Stimulated activated CD8-positive, alpha-beta memory T cell treated with anti-CD3 and anti-CD28 coated beads, Interleukin-15, amount 100 ng/mL, for 24 hours (primary cell): ENCODE measurements at places on chromosomes 2 and 18.

- no peak for DNase-seq
These were observed 22.7 kb upstream of the PKDCC start for GRCh38 chr2:42025151-42025582.

GRCh38 chr2:155256803-155257202 lies 558.3 kb downstream of the KCNJ3 start:
- DNase-seq = no peak

- DNase-seq = no peak
These were observed 226.3 kb downstream of the ATAD2B start for GRCh38 chr2:23700627-23701026.

DNA sequence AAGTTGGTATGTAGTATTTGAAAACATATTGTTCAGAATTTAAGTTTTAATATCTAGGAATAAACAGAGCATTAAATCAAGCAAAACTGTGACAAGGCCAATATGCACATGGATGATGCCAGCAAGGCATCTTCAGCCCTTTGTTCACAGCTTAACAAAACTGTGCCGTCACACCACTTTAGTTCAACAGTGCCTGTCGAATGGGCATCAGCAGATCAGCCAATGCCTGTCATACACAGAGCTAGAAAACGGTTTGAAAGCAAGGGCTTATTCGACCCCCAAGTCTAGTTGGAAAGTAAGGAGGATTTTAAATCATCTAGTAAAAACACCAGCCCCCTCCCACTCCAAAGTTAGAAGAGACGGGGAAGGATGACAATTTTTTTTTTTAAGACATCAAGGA lies 16.7 kb downstream of the ZEB2 start:
- no peak for DNase-seq

DNA sequence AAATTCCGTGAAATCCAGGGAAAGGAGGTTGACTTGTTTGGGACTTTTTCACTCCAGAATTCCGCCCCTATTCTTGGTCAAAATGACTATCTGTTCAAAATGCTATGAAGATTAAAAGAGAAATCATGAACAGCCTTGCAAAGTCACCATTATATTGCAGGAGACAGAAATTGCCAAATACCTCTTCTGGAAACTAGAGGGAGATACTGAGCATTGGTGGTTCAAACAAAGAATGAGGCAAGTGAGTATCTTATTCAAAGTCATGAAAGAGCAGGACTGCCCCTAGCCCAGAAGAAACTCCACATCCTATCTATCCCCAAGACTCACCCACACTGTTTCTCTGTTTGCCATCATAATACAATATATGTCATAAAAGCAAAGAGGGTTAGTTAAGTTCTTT lies 862.3 kb upstream of the POU3F3 start:
- no peak for DNase-seq

- no peak for DNase-seq
These were observed 20.6 kb downstream of the TMEM87B start for GRCh38 chr2:112075490-112076260.

DNA sequence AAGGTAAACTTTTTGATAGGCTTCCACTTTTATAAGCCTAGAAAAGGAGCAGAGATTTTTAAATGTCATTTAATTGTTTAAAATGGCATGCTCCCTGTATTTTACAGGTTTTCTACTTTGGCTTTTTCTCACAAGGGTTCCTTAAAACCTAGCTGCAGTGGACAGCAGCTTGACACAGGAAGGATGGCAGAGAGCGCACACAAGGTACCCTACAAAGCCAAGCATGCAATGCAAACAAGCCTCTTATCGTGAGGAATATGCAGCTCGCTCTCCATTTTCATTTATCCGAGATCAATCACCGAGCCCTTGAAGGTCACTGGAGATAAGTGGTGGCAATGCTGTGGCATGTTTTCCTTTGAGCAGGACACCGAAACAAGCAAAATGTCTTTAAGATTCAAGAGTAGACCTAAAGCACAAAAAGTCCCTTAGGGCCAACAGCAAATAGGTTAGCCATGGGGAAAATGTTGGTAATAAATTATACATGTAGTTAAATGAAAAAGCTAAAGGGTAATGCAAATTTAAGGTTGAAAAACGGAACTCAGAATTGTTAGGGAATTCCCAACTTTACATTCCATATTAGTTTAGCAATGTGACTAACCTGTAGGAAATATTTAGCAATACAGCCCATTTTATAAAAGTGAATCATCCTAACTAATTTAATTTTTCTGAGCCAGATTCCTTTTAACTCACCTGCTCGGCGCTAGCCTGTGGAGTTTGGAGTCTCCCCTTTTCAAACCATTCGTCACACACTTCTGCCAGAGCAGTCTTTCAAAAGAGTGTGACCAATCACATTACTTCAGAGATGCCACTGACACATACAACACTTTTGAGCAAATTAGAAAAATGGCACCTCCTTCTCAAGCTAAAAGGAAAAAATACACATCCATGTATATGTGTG lies 337.9 kb upstream of the PKDCC start:
- DNase-seq = no peak

DNA sequence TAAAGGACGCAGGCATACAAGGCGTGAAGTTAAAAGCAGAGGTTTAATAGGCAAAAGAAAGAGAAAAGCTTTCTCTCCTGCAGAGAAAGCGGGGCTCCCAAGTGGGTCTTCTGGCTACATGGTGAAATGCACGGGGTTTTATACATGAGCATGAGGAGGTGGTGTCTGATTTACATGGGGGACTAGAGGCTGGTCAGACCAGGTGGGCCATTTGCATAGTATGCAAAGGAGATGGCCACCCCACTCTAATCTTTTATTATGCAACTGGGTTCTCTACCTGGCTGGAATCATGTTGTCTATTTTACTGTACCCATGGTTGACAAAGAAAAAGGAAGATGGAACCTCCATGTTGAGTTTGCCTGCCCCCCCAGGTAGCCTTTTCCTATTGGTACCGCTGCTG lies 356.2 kb downstream of the KCNJ3 start:
- DNase-seq = no peak

DNA sequence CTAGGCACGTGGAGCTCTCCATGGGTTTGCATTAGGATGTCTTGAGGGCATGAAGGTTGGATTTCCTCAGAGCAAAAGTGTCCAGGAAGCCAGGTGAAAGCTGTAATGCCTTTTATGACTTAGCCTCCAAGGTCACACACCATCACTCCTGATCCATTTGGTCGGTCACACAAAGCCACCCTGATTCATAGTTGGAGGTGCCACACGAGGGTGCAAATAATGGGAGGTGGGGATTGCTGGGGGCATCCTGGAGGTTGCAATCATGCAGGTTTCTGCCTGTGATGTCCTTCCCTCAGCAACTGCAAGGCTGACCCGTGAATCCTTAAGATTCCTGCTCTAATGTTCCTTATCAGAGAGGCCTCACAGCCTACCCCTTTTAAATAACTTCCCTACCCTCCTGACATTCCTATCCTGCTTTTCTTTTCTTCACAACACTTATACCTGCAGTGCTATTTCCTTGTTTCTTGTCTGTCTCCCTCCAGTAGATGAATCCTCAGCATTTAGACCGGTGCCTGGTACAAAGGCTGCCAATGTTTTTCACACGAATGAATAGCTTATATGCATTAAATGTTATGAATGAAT lies 97.1 kb downstream of the LIPG start:
- DNase-seq = no peak

- DNase-seq = no peak
These were observed 158.2 kb downstream of the STK39 start for GRCh38 chr2:168089200-168089599.

DNA sequence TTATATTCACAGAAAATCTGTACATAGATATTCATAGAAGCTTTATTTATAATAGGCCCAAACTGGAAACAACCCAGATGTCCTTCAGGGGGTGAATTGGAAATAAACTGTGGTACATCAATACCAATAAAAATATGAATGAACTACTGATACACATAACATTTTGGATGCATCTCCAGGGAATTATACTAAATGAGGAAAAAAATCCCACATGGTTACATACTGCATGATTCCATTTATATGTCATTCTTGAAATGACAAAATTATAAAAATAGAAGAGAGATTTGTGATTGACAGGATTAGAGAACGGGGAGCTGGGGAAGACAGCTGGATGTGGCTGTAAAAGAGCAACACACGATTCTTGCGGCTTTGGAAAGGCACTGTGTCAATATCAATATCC lies 435.0 kb downstream of the TMEM182 start:
- DNase-seq = no peak

- DNase-seq = no peak
These were observed 83.4 kb downstream of the ZFP36L2 start for GRCh38 chr2:43142921-43143438.

DNA sequence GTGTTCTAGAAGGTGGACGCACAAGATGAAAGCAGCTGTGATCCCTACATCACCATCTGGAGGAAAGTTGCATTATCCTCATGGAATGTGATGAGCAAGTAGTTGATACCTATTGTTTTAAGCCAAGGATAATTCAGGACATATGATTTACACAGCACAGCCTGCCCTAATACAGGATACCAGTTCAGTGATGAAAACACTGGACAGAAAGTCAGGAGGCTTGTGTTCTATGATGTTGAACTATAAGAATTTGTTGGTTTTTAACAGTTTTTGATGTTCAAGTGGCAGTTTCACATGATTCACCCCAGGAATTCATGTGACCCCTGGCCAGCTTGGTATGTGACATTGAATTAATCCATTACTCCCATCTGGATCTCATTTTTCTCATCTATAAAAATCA lies 6.2 kb upstream of the CHST10 start:
- no peak for DNase-seq

DNA sequence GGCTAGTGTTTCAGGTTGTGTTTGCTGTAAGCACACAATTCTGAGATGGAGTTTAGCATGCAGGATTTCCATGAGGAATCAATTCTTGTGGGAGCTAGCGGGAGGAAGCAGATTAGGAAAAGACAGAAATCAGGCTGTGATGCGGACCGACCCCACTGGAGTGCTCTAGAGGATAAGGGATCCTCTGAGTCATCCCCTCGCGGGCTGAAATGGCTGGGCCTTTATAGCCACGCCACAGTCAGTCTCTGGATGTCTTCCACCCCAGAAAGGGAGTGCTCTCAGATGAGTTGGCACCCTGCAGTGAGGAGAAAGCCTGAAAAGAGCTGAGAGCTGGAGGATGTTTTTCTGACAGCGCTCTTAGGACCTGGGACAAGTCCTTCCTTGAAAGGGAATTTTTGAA lies 102.4 kb downstream of the GALNT3 start:
- no peak for DNase-seq

DNA sequence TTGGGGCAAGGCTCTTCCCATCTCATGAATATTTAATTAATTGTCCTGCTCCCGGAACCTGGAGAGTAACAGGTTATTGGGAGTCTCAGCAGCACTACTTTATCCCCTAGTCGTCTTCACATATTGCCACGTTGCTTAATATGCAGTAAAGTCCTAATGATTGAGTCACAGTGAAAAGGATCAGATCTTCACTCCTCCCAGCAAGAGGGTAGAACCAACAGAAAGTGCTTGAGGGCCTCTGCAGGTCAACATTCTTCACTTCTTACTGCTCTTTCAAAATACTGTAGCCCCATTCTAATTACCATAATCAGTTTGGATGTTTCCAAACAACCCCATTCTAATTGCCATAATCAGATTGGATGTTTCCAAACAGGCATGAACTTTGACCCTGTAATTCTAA lies 801.0 kb downstream of the LRRTM4 start:
- DNase-seq = no peak
